ENCODE measurements at places on chromosomes 6 and 20.

DNA sequence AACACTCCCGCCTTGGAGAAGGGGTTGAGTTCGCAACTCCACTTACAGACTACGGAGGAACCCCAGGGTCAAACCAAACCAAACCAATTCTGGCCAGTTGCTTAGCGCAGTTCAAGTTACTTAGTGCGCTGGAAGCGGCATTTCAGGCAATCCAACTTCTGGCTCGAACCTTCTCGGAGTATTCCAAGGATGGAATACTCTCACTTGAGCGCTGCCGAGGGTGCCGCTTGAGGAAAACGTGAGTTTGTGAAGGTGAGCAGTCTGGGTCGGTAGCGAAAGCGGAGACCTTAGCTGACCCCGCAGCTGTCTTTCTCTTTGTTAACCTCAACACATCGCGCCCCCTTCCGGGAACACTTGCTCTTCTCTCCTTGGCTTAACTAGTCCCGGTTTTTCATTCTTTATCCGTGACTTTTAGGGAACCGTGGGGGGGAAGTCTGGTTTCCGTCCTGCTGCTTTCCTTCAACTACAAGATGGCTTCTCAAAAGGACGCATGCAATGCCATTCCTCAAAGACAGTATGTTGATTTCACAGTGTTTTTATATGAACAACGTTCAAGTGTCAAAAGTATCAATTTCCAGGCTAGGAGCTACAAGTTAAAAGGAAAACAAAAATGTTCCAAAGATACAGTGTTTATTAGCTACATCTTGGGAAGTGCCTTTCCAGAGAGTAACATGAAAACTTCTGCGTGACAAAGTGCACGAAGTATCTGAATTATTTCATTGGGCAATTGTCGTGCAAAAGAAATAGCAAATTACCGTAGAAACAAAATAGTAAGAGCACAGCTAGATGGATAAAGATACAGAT lies 741 bp upstream of the PNISR start:
- DNase-seq: peak; percentile 44

GRCh38 chr6:40755749-40756452 lies 168.7 kb upstream of the LRFN2 start:
- no peak for DNase-seq

DNA sequence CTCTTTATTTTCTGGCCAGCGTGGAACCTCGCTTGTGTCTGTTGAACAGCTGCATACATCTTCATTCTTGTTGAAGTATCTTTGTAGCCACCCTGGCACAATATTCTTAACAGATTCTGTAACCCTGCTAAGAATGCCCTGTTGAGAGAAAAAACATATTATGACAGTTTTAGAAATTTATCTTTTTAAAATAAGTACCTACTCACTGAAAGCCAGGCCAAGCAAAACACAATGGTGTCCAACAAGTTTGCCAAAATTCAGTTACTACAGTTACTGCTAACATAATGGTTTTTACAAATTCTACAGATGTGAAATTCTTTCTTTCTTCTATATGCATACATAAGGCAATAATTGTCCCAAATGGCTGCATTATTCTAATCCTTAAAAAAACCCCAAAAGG lies 18.2 kb downstream of the NUP153 start:
- no peak for DNase-seq

DNA sequence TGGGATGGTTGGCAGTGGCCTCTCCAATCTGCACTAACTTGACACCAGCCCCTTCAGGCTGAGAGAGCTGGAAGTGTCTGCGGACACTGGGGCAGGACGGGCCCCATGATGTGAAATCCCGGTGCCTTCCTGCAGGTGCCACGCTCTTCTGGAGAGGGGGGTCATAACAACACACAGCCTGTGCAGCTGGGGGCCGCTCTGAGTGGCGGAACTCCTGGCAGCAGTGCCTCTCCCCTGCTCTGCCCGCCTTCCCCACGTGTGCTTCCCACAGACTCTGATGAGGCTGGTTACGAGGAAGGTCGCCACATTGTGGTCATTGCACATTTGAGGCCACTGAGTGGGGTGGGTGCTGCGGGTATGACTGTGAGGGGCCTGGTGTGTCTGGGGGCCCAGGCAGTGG lies 145.2 kb downstream of the DTNBP1 start:
- DNase-seq: no peak

GRCh38 chr6:109292983-109293586 lies 89.2 kb downstream of the CD164 start:
- no peak for DNase-seq

GRCh38 chr6:30350524-30350923 lies 5.6 kb downstream of the RPP21 start:
- DNase-seq: no peak

DNA sequence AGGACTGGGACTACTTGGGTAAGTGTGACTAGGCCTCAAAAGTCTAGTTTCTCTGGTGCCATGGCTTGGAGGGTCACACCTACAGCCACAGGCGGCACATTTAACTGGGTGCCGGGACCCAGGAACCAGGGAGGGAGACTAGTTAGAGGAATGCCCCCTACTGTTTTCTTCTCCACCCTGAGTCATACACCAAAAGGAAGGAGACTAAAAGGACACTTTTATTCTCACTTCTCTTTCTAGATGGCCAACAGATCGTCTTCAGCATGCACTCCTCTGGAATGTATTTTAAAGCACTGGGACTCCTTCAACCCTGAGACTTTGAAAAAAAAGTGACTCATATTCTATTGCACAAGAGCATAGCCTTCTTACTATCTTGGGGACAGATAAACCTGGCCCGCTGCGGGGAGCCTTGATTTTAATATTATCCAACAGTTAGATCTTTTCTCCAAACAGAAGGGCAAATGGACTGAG lies 33.4 kb downstream of the PLN start:
- no peak for DNase-seq

Measured in effector CD8-positive, alpha-beta T cell (primary cell).